ENCODE measurements at places on chromosomes 1 and 21.
A peak's percentile ranks its signal among the peaks of the same experiment; 100 is the strongest.

DNA sequence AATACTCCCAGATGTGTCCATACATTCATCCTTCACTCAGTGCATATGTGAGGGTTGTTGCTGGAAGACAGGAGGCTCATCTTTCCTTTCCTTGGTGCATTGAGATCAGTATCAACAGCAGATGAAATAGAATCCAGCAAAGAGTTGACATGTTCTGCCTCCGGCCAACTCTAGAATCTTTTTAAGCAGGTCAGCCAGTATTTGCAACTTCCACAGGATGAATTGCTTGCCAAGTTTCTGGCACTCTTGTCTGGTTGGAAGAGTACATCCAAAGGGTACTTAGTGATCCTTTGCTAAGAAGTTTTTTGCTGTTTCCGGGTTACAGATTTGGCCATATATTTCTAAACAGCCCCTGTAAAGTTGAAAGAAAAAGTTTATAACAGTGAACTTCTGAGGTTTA lies 21.1 kb downstream of the SYNC start:
- no peak for DNase-seq

- no peak for DNase-seq
Measured at GRCh38 chr1:16450863-16451481, 10.4 kb downstream of the NECAP2 start.

GRCh38 chr1:211648336-211648735 lies 27.1 kb downstream of the NEK2 start:
- DNase-seq = no peak

DNA sequence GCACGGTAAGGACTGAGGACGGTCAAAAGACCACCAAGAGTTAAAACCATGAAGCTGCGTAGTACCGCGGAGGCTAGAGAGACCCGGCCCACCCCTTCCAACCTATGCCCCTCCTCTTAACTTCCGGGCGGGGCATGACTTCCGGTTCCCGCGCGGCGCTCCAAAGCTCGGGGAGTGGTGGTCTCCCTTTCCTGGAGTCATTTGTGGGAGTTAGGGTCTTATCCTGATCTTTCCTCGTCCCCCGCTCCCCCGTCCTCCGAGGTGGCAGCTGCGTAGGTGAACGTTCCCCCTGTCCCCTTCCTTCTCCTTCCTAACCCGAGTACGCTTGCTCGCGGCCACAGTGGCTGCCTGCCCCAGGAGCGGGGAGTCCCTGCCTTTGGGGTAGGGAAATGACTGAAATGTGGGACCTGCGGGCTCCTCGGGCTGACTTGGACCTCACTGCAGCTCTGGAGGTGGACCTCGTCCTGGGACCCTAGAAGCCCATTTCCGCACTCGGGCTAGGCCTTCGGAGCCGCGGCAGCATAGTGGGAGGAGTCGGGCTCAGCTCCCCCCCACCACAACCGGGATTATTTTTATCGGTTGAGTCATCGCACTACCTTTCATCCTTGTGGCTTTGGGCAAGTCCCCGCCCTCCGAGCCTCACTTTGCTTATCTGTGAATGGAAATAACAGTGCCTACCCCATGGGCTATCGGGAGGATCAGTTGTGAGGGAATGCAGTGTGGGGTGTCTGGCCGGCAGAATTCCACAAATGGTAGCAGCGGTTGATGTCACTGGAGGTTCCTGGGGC lies 24.1 kb downstream of the CELA3A start:
- peak; percentile 94 for DNase-seq

- no peak for DNase-seq
Measured at GRCh38 chr1:169020684-169021083, 85.8 kb upstream of the ATP1B1 start.

DNA sequence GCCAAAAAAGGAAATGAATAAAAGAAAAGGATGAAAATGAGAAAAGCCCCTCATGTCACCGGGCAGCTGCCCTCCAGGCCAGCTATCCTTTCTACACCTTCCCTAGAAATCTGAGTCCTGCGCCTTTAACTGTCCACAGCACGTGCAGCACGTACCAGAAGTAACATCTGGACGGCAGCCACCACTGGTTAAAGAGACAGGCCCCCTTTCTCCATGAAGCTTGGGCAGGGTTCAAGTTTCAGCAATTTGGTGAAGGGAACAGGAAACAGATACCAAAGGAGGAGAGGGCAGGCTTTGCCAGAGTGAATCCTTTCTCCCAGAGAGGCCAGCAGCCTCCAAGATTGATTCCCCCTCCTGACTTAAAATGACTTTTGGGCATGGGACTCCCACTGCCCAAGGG lies 3.6 kb upstream of the KIAA2013 start:
- peak; percentile 53 for DNase-seq

GRCh38 chr1:28097100-28097472 lies 8.7 kb upstream of the EYA3 start:
- no peak for DNase-seq

- no peak for DNase-seq
Measured at GRCh38 chr1:53108646-53109580, 33.5 kb downstream of the SLC1A7 start.

DNA sequence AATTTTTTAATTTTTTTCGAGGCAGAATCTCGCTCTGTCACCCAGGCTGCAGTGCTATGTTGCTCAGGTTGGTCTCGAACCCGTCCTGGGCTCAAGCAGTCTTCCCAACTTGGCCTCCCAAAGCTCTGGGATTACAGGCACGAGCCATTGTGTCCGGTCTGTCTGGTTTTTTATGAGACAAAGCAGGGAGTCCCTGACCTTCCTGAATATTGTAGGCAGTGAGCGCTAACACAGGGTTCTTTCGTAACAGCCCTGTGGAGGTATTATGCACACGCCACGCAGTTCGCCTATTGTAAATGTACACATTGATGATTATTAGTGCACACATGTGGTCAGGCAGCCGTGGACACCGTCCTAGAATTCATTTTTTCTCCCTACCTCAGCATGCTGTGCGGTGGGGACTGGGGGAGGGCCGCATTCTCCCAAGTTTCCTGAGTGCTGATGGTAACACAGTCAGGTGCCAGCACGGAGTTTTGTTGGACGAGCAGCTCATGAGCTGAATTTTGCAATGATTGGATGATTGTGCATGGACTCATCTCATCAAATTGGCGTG lies 19.6 kb downstream of the SPSB1 start:
- DNase-seq = no peak

GRCh38 chr1:28642056-28642846 lies 616 bp downstream of the TAF12 start:
- DNase-seq = no peak

DNA sequence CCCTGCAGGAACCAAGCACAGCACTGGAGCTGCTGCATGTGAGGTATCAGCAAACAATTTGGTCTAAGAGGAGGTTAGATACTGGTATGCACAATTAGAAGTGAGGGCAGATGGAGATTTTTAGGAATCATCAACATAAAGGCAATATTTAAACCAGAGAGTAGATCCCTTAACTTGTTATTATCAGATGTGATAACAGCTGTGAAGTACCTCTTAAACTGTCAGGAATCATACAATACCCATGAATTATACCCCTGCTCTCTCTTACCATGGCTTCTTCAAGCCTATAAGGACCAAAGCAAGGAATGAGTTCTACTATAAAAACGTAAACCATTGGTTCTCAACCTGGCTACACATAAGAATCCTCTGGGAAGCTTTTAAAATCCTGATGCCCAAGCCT lies 3.9 kb downstream of the BCAR3 start:
- DNase-seq = no peak

GRCh38 chr1:198970916-198971315 lies 332.1 kb downstream of the PTPRC start:
- no peak for DNase-seq

- DNase-seq = no peak
Measured at GRCh38 chr1:3342960-3343359, 111.5 kb upstream of the ARHGEF16 start.

DNA sequence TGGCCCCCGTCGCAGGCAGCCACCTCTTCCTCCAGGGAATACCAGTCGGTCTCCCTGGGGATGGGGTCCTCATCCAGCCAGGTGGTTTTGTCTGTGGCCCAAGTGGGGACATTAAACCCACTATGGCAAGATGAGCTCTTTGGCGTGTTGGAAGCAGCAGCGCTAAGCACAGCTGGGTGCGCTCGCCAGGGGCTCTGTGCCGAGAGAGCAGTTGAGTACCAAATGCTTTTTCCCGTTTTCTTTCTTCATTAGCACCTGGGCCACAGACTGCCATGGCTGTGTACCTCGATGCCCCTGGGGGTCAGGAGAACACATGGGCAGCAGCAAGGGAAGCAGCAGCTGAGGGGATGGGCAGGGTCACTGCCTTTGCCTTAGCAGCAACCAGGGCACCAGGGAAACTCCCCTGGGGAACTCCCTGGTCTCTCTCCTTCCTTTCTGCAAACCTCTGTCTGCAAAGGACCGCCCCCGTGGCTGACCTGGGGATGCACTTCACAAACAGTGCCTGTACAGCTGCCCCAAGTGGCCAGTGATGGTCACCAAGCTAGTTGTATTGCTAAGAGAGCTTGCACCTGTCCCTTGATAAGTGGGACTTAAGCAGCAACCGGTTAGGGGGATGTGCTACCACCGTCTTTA lies 31.1 kb downstream of the EDARADD start:
- peak; percentile 43 for DNase-seq

DNA sequence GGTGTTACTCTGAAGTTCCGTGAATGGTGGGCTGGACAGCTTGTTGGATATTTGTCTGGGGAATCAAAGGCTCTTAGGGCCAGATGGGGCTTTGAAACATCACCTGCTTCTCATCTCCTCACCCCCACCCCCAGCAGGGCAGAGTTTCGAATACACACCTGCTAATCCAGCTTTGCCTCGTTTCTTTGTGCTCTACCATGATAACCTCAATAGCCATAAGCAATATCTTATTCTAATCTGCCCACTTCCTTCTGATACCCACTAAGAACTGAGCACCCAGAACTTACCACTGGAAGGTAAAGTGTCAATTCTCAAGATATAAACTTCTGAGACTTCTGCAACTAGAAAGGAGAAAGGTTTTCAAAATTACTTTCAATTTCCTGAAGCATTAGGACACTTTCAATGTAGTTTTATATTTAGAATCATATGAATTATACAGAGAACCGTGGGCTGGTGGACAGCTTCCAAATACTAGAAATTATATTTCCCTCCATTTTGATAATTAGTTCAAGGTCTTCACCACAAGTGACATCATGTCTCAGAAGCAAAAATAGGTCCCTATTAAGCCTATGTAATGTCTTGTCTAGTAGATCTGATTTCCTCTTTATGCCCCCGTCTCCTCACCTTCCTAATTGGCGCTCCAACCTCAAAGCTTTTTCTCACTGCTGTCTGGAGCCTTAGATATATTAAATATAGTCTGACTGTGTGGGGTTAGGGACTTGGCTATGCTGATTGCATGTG lies 64.4 kb upstream of the NEK2 start:
- DNase-seq = no peak

DNA sequence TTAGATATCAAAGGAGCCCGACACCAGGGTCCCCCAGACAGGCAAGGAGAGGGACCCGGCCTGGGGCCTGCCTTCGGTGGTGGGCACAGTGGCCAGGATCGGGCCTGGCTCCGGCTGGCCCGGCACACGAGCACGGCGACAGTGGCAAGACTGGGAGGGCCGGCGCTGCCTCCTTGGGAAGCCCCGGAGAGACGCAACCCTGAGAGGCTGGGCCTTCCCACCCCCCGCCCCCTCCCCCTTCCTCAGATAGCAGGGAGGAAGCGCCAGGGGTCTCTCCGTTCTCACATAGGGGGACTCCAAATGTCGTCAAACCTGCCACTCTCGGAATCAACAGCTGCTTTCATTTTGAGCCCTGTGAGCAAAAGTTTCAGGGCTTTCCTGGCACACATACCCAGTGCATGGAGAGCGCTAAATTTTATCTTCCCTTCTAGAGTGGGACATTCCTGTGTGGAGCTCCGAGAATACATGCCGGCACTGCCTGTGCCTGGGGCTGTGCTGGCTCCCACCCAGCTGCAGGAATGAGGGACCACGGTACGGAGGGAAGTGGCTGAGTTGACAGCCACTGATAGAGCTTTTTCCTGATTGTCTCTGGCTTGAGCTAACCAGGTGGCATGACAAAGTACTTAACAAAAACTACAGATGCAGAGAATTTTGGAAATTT lies 62.4 kb downstream of the CD247 start:
- peak; percentile 75 for DNase-seq

GRCh38 chr1:92862605-92863004 lies 30.8 kb downstream of the RPL5 start:
- no peak for DNase-seq

DNA sequence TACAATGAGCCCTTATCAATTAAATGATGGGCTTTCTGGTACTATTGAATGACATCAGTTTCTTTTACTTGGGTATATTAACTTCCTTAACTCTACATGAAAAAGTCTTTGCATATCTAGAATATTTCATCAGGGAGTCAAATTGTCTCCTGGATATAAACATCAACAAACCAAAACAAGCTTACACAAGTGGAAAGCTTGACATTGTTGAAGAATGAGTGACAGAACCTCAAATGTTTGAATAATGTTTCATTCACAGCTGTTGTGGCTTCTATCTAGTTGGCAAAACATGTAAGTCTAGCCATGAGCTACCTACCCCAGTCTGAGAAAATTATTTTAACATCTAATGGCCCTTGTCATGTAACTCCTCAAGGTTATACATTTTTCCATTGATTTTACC lies 604.8 kb upstream of the ADAMTS5 start:
- DNase-seq = no peak

GRCh38 chr1:7207875-7208646 lies 422.8 kb downstream of the CAMTA1 start:
- DNase-seq = peak; percentile 70

DNA sequence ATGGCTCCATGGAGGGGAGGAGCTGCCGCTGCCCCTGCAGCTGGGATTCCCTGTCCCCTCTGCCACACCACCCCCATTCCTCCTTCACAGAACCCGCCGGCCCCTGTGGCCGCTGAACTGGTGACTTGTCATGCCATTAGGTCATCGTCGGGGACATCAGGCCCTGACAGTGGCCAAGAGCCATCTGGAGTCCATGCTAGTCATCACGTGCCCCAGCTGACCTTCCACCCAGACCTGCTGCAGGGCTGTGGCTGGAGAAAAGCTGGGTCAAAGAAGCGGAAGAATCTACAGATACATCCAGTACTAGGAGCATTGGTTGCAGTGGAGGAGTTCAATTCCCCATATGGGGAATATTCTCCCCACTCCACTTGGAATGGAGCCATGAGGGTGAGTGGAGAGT lies 78.1 kb downstream of the KCNJ15 start:
- DNase-seq = no peak

DNA sequence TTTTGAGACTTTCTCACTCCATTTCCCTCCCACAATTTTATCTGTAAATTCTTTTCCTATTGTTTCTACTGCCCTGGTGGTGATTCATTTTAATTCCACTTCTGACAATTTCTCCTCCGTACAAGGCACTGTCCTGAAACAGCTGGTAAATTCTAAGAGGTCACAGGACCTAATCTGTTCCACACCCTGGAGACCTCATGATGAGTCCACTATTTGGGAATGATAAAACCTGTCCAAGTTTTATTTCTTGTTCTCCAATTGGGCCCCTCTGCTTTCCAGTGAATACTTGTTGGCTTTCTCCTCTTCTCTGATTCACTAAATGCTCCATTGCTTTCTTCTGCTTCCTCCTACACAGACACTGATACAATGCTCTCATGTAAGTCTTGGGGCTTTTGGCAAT lies 343.1 kb upstream of the DUSP10 start:
- no peak for DNase-seq

Measured in activated CD4-positive, alpha-beta T cell treated with anti-CD3 and anti-CD28 coated beads for 36 hours (primary cell).